ENCODE measurements at places on chromosomes 16 and 17. TPM values are rescaled to one million over a fixed set of nuclear protein-coding genes. Genes with fewer than 3 reads are reported as not detected.
A peak's percentile ranks its signal among the peaks of the same experiment; 100 is the strongest.

The WNT3 gene
- total RNA-seq: 1.4 TPM

The CASKIN1 gene
- total RNA-seq: not detected

- H3K27ac ChIP-seq: no peak overlapping the region
- H3K4me3 ChIP-seq: no peak overlapping the region
- peaks cover 6% of the 10 kb centered on the region for H3K36me3 ChIP-seq
- no peaks in the 10 kb centered on the region for H3K4me1 ChIP-seq
Observed at GRCh38 chr16:75160386-75160785, 12.1 kb downstream of the ZFP1 start.

DNA sequence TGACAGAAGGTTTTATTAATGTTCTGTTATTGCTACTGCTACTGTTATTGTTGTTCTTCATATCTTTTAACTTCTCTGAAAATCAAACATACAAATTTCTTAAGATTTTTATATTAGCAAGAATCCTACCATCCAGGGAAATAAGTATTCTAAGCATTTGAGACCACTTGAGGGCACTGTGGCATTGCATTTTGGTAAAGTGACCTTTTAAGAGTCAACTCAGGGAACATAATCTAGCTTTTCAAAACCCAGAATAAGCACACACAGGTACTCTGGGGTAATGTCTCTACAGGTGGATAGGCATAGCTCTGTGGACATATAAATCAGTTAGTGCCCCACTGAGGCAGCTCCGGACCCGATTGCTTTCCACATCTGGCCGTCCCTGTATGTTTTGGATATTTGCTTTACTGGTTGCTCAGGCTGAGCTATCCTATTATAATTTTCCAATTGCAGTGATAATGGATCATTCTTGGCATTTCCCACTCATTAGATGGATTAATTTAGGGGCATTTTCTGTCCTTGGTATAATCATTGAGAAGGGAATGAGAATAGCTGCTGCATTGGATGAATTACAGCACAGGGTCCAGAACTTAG lies 1425.1 kb upstream of the CDH8 start:
- no peaks in the 10 kb centered on the region for H3K4me1 ChIP-seq
- H3K27ac ChIP-seq: no peak overlapping the region
- no peaks in the 10 kb centered on the region for H3K36me3 ChIP-seq
- no peaks in the 10 kb centered on the region for H3K27me3 ChIP-seq
- H3K4me3 ChIP-seq: no peak overlapping the region

DNA sequence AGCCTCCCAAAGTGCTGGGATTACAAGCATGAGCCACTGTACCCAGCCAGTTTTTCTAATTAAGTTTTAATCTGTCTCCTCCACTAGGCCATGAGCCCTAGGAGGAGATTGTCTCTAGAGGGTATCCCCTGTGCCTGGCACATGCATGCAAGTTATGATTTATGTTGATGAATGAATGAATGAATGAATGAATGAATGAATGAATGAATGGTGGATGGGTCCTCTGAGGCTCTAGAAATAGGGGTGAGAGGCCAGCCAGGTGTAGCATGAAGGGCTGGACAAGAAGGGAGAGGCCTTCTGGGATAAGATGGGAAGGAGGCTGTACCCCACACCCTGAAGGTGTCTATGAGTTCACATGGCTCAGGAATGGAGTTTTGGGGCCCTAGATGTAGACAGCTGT lies 48.8 kb downstream of the EMP2 start:
- no peaks in the 10 kb centered on the region for H3K4me1 ChIP-seq
- peaks cover 55% of the 10 kb centered on the region for H3K36me3 ChIP-seq
- DNase-seq: no peak
- H3K4me3 ChIP-seq: no peak overlapping the region

DNA sequence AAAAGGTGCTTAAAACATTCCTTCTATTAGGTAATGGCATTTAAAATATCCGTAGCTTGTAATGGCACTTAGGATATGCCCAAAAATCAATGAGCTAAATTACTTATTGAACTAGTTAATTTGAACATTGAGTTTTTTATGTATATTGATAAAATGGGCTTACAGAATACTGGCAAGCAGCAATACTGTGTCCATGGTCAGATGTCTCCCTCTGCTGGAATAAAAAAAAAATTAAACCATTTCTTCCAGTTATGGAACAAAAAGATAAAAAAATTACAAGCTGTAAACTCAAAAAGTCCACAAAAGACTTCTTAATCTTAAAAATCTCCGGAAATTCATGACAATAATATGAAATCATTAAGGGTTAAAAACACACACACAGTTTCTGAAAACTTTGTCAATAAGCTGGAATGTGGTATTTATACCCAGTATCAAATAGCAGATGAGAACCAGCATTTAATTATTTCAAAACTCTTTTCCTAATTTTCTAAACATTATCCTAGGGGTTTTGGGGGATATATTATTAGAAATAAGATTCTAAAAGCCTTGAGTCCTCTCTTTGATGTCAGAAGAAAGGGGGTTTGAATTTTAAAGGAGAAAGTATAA lies 21.5 kb upstream of the PSMD7 start:
- no peak for DNase-seq
- no peak overlapping the region for H3K4me3 ChIP-seq
- H3K27ac ChIP-seq: no peak overlapping the region
- H3K36me3 ChIP-seq: no peaks in the 10 kb centered on the region
- H3K4me1 ChIP-seq: no peaks in the 10 kb centered on the region

- H3K27me3 ChIP-seq: no peaks in the 10 kb centered on the region
- no peaks in the 10 kb centered on the region for H3K36me3 ChIP-seq
- H3K27ac ChIP-seq: peak overlapping the region; percentile 77
- DNase-seq: no peak
Observed at GRCh38 chr17:27349540-27350021, 55.7 kb downstream of the WSB1 start.

DNA sequence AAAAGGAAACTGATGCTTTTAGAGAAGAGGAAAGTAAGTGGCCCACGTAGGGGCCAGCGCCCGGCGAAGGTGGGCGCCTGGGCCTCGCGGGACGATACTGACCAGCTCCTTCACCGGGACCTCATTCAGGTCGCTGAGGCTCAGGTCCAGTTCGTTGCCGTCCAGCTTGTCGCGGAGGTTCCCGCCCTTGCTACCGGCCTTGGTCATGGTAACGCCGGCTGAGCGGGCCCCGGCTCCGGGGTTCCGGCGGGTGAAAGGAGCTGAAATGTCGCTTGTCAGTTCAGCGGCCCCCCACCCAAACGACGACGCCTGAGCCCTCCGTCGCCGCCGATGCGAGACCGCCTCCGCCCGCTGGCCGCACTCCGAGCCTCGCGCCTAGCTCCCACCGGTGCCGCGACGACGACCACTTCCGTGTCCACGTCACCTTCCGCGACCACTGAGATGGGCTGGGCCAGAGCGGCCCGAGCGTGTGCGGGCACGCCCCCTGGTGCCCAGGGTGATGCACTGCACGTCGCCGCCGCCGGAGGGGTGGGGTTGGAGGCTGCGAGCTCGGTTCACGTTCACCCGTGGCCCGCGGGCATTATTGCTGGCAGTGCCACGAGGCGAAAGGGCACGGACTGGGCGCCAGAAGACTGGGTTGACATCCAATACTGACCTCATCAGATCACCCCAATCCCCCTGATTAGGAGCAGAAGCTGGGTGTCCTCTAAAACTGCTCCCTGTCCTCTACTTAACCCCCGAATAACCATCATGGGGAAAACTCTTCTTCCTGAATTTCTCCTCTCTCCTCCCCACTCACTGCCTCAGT lies at the start of gene LRRC59:
LRRC59 (minus strand) TSS at position 413 of the 808 bp plus-strand sequence; CDS start at position 207, 206 bp downstream.
- H3K4me3 ChIP-seq: peak within 1 kb of the TSS; percentile 72
- peaks cover 19% of the 10 kb centered on the region for H3K36me3 ChIP-seq
- no peaks in the 10 kb centered on the region for H3K27me3 ChIP-seq
- peaks cover 26% of the 10 kb centered on the region for H3K4me1 ChIP-seq
- peak within 1 kb of the TSS; percentile 91 for H3K27ac ChIP-seq
- DNase-seq: peak; percentile 94

DNA sequence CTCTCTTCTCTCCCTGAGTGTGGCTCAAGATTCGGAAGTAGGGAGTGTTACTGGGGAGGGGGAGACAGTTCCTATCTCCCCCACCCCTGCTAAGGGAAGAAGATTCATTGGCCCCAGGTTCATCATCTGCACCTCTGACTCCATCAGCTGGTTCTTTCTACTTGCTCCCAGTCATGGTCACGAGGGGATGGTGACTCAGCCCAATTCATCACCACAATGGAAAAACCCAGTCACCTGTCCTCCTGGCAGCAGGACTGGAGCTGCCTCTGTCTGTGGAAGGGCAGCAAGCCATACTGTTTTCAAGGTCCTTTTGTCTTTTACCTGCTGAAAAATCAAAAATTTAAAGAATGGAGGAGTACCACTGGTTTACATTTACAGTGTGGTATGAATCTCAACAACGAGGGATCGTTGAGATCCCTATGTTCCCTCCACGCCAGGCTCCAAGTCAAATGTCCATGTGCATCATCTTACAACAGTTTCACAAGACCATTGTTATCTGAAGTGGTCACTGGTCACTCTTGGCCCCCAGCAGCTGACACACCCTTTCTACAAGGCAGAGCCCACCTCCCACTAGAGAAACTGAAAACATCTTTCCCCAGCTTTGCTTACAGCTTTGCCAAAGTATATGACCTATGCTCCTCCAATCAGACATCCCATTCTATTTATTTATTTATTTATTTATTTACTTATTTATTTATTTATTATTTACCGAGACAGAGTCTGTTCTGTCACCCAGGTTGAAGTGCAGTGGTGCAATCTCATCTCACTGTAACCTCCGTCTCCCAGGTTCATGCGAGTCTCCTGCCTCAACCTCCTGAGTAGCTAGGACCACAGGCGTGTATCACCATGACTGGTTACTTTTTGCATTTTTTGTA lies 40.4 kb upstream of the NDRG4 start:
- H3K4me3 ChIP-seq: no peak overlapping the region
- H3K27ac ChIP-seq: no peak overlapping the region
- no peaks in the 10 kb centered on the region for H3K36me3 ChIP-seq

GRCh38 chr16:1492923-1493745 lies at the start of gene TELO2:
TSS of gene TELO2 (plus strand) at chr16:1493360. CDS start at chr16:1494282, 922 bp downstream.
- H3K4me1 ChIP-seq: peaks cover 25% of the 10 kb centered on the region
- H3K27me3 ChIP-seq: no peaks in the 10 kb centered on the region
- peak within 1 kb of the TSS; percentile 51 for H3K4me3 ChIP-seq
- peak within 1 kb of the TSS; percentile 90 for H3K27ac ChIP-seq
- H3K36me3 ChIP-seq: peaks cover 33% of the 10 kb centered on the region

All from upper lobe of left lung (tissue), 6 donors.